ENCODE measurements at places on chromosomes 1 and 21.

DNA sequence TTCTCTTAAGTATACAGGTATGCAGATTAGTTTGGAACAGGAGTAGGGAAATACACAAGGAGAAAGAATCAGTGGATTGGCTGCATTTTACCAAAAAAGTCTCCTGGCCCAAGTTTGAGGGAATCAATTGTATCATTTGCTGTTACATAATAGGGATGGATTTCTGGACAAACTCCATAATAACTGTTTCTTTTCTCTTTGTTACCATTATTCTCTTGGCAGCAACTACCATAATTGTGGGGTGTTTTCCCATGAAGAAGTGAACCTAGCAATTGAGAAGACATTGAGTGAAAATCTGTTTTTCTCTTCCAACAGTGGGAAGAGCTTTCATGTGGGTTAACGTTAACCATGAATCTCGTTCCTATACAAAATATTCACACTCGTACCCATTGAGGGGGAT lies 46.4 kb upstream of the DPT start:
- no peak for DNase-seq

DNA sequence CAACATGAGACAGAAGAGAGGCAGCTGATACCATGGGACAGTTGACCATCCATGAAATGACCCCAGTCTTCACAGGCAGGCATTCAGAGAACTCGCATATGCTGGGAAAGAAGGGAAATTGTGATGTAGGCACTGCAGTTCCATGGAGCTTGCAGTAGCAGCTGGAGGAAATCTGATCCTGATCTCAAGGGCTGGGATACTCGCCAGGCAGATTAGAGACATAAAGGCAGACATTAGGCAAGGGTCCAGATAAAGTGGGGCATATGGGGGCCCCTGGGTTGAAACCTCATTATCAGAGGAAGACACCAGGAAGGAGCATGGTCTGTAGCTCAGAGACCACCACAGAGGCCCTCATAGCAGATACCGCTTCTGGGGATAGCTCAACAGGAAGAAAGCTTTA lies 48.7 kb upstream of the TNR start:
- DNase-seq = no peak

- no peak for DNase-seq
These were observed 231.7 kb upstream of the ZRANB2 start for GRCh38 chr1:71312545-71312944.

- no peak for DNase-seq
These were observed 196.9 kb upstream of the ETV3 start for GRCh38 chr1:157335056-157335455.
